ENCODE measurements at places on chromosomes 16 and 17.

DNA sequence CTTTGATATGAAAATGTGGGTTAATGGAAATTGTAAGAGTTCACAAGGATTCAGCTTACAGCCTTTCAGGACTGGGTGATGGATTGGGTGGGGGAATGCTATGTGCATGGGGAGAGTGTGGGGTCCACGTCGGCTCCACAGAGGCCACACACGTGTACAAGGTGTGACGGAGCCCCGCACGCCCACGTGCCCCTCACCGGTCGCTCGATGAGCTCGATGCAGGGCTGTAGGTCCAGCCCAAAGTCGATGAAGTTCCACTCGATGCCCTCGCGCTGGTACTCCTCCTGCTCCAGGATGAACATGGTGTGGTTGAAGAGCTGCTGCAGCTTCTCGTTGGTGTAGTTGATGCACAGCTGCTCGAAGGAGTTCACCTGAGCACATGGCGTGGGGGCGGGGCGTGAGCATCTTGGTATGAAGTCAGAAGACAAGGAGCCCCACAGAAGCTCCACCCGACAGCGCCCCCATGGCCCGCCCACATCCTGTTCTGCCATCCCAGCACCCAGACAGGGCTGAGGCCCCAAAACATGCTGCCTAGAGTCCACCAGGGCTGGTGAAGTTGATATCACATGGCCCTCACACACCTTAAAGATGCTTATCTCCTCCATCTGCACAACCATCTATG is 99.1 kb downstream of the MYH11 start:
- no peak for DNase-seq

DNA sequence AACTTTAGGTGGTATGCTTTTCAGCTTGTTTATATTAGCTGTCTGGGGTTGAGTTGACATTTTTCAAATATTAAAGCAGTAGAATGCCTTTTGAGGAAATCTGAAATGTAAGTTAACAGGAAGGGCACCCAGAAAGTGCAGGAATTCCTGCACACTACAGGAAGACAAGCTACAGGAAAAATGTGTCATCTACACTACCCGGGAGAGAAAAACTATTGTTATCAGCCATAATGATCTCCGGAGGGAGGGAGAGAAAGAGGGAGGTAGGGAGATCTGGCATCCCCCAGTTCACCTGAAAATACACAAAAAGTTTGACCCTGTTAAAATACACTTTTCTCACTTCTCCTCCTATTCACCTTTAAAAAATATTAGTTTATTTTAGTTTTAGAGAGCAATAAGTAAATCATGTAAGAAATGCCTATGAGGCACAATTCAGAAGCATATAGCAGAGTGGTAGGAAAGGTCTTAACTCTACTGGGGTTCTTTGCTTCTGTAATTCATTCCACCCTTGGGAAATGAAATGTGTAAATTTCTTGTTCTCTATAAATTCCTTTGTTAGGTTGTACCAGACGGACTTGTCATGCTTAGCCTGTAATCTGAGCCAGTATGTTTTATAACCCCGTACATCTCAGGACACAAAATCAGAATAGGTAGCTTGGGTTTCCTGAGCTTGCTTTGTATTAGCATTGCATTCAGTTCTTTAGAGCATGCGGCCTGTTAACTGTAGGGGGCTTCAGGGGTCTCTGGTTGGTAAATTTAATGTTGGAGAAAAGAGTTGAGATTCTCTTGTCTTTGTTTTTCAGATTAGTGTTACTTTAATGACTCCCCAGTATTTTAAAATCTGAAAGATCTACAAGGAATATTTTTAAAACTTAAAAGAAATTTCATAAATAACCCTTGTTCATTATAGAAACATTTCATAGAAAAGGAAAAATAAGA is 3.3 kb downstream of the MAP2K6 start:
- DNase-seq: no peak

- no peak for DNase-seq
Observed at GRCh38 chr17:16569358-16569712, 331 bp upstream of the ZNF287 start.

DNA sequence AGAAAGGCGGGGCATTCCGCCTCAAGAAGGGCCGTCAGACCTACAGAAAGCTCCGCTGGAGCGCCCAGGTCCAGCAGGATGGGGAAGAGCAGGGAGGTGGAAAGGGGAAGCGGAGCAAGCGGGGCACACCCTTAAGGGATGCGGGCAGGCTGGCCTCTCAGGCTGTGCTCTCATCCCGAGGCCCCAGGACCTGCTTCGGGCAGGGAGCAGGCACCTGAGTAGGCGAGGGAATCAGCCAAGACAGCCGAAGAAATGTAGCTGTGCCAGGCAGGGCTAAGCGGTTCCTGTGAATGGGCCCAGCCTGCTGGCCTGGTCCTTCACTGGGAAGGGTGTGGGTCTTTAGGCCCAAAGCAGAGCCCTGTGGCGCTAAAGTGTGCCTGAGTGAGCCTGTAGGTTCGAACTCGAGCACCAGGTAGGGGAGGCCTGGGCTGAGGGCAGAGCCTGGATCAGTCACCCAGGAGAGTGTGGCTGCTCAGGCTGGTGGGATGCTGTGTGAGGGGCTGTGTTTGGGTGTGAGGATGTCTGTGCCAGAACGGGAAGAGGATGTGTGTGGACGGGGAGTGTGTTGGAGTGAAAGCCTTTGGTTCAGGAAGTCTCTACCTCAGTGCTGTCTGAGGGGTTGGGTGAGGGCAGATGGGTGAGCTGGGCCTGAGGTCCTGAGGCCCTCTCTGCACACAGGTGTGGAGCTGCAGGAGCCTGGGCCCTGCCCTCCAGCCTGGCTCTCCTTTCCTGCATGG is 3.3 kb downstream of the TBX4 start:
- DNase-seq: no peak

- no peak for DNase-seq
Observed at GRCh38 chr16:75114179-75114945, 2.2 kb downstream of the LDHD start.

DNA sequence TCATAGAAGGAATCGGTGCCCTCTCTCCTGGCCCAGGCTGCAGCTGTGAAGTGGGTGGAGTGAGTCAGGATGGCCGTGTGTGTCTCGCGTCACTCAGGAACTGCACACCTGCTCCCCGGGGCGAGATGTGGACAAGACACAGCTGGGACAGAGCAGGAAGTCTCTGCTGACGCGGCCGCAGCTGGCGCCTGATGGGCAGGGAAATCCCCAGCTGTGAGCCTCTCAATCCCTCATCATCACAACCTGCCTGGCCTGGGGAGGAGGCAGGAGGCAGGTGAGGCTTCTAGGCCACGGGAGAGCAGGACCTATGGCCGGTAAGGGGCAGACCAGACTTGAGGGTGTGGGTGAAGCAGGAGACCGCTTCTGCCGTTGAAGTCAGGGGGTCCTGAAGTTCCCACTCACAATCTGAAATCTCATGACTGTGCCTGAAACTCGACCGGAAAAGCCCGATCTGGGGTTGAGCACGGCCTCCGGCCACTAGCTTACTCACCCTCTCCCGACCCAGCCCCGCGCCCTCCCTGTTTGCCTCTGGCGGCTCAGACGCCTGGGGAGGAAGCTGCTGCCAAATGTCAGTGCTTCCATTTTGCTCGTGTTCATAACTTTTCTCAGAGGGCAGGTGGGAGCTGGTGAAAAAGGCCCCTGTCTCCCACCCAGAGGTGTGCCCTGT is 1.1 kb upstream of the TRPV3 start:
- DNase-seq: peak; percentile 57

GRCh38 chr16:55184052-55184451 is 140.0 kb upstream of the IRX6 start:
- no peak for DNase-seq

DNA sequence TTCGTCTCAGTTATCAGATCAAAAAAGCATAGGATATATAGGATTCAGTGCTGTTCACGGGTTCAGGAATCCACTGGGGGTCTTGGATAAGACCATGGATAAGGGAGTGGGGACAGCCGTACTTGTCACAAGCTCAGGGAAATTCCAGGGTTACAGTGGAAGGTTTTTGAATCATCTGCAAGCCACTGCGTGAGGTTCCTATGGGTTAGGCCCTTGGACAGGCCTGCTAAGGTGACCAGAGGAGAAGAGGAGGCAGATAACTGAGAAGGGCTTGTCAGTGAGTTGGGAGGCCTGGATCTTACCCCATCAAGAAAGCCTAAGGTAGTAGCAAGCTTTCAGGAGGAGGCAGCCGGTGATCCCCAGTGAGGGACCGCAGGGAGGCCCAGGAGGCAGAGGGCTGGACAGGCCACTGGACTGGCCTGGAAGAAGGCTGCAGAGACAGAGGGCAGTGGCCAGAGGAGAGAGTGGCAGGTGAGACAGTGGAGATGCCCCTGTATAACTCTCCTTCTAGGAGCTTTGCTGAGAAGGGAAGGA is 27.3 kb downstream of the NGFR start:
- DNase-seq: no peak

DNA sequence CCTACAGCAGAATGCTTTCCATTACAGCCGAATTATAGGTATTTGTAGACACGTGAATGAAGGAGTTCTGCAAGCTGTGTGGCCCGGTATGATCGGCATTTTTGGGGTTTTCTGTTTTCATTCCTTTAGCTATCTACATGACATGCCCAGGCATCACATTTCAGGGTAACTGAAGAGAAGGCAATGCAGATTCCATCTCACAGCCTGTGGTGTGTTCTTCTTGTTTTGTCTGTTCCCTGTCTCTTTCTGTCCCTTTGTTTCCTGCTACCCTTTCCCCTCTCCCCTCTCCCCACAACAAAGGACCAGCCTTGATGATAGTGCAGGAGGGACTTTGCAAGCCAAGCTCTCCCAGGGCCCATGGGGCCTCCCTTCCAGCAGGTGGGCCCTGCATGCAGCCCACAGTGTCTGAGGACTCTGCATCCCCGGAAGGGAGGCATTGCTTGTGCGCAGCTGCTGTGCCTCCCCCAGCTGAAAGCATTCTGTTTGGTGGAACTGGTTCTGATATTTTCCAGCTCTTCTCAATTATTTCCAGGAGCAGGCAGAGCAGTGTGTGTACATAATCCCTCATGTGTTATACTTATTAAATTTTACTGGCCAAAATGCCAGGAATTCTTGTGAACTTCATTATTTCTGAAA is 207.4 kb downstream of the RPTOR start:
- no peak for DNase-seq

DNA sequence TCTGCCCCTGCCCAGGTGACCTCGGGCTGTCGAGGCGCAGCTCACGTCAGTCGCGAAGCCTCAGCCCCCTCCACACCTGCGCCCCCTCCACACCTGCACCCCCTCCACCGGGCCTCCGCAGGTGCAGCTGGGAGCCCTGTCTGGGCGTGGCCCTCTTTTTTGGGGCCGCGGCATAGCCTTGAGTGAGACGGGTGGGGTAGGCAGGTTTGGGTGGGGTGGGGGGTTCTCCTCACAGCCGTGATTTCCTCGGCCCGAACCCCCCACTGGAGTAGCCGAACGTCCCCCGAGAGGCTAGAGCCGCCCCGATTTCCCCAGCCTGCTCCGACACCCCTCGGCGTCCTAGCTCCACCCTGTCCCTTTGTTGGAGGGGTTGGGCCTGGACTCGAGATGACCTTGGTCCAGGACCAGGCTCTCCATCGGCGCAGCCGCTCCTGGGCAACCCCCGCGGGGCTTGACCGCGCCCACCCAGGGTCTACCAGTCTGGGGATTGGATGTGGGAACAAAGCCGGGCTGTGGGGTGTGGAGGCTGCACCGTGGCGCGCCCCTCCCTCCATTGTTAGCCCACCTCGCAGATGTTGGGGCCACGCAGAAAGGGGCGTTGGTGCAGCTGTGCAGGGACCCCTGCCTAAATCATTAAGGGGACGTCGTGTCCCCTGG is 626 bp downstream of the TUBB3 start:
- no peak for DNase-seq

- DNase-seq: peak; percentile 35
Observed at GRCh38 chr16:71426069-71426879, 15.6 kb downstream of the TLE7 start.

- no peak for DNase-seq
Observed at GRCh38 chr16:72664056-72664508, 383.8 kb downstream of the ZFHX3 start.

DNA sequence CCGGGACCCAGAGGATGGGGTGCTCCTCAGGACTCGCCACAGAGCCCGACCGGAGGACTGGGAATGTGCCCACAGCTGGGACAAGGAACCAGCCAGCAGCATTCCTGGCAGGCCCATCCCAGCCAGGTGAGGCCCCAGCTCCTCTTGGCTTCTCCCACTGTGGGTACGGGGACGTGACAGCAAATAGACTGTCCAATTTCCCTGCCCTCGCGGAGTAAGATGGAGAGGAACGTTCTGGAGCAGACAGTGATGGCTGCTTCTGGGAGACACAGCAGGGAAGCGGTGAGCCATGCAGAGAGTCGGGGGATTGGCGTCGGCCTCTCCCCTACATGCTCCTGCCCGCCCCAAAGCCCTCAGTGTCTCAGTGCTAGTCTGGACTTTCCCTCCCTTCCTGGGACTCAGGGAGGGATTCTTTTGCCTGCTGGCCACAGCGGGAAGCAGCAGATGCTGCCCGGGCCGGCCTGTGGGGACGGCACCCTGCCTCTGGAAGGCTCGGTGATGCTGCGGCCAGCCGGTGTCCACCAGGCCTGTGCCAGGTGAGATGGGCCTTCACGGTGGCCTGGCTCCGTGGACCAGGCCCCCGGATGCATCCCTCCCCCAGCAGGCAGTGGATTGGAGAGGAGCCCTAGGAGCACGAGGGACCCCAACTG is 89.1 kb downstream of the SEC14L1 start:
- DNase-seq: no peak

GRCh38 chr17:27494192-27495091 is 38.2 kb downstream of the KSR1 start:
- peak; percentile 64 for DNase-seq

GRCh38 chr16:12515746-12516145 is 287.9 kb downstream of the CPPED1 start:
- DNase-seq: no peak

DNA sequence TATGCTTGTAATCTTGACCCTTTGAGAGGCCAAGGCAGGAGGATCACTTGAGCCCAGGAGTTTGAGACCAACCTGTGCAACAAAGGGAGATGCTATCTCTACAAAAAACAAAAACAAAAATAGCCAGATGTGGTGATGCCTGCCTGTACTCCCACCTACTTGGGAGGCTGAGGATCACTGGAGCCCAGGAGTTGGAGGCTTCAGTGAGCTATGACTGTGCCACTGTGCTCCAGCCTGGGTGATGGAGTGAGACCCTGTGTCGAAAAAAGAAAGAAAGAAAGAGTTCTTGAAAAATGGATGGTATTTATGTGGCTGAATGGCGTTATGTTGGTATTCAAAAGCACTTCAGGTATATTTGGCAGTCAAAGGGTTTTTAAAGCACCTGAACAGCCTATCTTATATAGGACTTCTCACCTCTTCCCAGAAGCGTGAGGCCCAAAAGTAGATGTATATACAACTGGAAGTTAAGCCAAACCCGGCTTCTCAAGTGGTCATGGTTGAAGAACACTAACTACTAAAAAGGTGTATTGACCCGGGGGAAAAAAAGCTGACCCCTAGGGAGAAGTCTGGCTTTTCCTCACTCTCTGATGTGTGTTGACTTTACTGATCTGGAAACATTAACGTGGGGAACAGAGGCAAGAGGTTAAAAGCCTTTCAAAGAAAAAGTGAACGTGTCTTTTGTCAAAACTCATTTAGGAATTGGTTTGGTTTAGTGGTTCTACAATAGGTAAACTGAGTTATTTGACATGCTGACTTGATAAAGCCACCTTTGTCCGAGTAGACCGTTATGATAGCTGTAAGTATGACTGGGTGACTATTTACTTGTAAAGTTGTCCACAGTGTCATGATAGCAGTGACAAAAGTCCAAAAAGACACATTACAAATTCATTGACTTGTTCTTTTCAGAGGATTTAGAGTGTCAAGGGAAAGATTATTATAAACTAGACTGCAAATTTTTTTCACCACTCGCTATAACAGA is 183.4 kb downstream of the IRX3 start:
- no peak for DNase-seq

- peak; percentile 70 for DNase-seq
Observed at GRCh38 chr17:82216301-82217119, 3.9 kb upstream of the CCDC57 start.
